ENCODE measurements at places on chromosomes 16 and 17.

DNA sequence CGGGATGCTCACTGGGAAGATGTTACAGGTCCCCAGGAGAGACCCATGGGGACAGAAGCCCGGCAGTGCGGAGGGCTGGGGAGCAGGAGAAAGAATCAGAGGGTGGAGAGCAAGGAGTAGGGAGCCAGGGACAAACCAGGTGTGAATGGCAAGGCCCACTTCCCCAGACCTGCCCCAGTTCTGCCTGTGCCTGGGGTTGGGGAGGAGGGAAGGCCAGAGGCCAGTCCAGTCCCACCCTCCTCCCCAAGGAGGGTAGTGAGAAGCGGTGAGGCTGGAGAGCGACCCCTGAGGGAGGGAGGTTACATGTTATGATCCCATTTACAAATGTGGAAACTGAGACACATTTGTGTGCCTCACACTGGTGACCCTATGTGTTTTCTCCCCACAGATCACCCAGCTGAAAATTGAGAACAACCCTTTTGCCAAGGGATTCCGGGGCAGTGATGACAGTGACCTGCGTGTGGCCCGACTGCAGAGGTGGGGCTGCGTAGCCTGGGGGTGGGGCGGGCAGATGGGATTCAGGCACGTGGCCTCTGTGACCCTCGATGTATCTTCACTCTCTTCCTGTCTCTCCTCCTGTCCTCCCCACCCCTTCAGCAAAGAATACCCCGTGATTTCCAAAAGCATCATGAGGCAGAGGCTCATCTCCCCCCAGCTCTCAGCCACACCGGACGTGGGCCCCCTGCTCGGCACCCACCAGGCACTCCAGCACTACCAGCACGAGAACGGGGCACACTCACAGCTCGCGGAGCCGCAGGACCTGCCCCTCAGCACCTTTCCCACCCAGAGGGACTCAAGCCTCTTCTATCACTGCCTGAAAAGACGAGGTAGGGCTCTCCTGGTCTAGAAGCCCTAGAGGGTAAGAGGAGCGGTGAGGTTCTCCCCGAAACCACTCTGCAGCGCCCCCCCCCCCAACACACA lies 27.5 kb downstream of the TBX4 start:
- DNase-seq, result no peak

DNA sequence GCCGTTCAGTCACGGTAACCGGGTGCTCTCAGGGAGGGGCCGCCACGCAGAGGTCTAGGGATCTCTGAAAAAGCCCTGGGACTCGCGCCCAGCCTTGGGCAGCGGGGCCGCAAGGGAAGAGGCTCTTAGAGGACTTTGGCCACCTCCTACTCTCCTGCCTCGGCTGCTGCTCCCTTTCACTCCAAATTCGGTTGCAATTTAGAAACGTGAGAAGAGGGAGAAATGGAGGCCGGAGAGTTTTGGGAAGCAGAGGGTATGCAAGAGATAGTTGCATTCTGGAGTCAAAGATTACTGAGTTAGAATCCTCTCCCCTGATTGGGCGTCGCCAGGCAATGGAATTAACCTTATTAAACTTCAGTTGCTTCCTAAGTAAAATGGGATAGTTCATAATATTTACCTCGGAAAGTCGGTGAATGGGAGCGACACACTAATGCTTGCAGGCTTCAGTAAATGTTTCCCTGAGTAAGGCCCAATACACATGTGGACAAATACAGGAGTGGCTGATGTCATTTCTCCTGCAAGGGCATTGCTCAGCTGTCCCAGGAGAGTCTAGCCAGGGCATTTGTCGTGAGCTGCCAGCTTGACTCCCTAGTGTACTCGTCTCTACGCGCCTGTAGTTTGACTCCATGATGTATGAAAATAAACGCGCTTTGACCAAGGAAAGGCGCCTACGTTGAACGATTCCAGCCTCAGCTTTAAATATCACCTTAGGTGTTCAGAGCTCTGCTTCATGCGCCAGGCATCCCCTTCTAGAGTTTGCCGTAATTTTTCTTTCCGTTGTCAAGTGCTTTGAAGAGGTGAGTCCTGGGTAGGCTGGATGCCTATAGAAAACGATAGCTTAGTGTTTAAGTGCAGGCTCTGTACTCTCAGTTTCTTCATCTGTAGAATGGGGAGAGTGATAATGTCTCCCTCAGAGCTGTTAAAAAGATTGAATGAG lies 667 bp downstream of the OGFOD1 start:
- DNase-seq, result no peak

GRCh38 chr17:77327181-77327565 lies 186.4 kb downstream of the SEC14L1 start:
- no peak for DNase-seq

DNA sequence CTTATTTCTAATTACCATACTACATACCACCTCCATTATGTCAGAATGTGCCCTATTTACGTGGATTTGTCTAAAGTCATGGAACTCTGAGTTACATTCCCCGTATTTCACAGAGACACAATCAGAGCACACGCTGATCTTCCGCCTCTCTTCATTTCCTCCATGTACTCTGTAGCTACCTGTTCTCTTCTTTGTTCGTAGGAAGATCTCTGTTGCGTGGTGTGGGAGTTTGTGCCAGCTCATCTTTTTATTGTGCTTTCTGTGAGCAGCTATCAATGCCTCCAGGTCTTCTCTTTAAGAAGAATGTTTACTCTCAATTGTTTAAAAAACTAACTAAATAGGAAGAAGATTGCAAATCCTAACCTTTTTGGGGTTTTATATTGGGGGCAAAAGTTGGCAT lies 26.9 kb downstream of the NLRC5 start:
- no peak for DNase-seq

GRCh38 chr17:35763767-35764122 lies 3.1 kb downstream of the C17orf50 start:
- no peak for DNase-seq

GRCh38 chr16:88686439-88687253 lies at the start of gene SNAI3:
Gene SNAI3, minus strand, starts transcription at chr16:88686507. Its CDS starts 101 bp downstream, at chr16:88686406.
- DNase-seq, result peak; percentile 80

- DNase-seq, result no peak
Measured at GRCh38 chr16:51409001-51409675, 258.1 kb upstream of the SALL1 start.

DNA sequence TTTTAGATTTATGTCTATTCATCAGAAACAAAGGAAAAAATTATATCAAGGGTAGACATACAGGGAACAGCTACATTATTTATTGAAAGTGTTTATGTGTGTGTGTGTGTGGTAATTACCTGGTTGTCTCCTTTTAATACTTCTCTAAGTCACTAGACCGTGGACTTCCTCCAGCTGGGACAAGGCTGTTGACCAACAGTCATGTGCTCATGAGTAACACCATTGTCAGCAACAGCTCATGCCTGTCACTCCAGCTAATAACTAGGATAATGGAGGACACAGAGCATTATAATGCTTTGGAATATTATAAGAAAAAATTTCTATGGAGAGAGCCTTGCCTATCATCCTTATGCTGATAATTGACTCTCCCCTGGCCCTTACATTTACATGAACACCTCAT lies 125.3 kb upstream of the SALL1 start:
- DNase-seq, result no peak

DNA sequence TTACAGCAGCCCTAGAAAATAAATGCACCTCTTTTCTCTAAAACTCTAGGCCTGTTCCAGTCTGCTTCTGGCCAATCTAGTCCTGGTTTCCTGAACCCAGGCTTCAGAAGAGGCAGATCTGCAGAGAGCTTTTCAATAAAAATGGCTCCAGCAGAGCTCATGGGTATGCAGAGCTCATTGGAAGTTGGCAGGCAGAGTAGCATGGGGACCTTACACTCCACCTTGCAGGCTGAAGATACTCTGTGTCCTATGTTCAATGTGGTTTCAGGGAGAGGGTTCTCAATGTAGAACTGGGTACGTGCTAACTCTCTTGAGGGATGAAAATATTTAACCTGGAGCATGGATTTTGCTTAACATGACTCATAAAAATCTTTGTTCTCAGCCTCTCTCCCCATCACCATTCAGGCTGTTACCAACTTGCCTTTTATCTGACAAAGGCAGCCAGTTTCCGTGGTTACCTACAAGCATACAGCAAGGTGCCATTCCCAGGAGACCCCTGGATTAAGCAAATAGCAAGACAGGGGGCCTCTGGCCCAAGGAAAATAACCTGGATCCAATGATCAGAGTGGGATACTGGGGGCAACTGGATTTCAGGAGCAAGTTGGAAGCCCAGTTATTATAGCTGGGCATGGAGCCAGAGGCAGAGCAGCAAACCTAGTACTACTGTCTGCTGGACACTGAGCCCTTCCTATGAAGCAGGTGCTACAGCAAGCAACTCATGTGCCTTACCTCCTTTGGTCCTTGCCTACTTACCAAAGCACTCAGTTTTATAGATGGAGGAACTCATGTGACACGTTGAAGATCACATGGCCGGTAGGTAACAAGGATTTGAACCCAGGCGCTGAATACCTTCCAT lies 98.2 kb upstream of the DHX40 start:
- DNase-seq, result no peak

GRCh38 chr17:51645056-51645455 lies 384.7 kb downstream of the UTP18 start:
- DNase-seq, result no peak

DNA sequence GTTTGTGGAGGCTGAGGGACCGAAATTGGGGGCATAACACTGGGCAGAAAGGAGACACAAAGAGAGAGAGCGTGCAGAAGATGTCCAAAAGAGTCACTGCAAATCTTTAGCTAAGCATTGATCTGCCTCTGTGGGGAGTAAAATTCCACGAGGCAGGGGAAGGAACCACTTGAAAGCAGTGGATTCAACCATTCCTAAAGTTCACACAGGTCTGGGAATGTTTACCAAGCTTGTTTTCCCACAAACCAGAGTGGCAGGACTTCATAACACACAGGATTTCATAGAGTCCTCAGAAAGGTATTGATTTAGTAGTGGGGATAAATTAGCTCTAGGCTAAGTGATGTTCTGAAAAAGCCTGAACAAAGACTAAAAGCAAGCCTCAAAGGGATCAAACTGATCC lies 66.1 kb upstream of the RPL38 start:
- DNase-seq, result no peak

GRCh38 chr17:50725769-50726655 lies 6.6 kb downstream of the LUC7L3 start:
- no peak for DNase-seq

DNA sequence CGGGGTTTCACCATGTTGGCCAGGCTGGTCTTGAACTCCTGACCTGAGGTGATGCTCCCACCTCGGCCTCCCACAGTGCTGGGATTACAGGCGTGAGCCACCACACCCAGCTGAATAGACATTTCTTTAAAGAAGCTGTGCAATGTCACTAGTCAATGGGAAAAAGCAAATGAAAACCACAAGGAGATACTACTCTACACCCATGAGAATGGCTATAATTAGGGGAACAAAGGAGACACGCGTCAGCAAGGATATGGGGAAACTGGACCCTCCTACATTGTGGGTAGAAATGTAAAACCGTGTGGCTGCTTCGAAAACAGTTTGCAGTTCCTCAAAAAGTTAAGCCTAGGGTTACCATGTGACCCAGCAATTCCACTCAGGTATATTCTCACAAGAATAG lies 103.4 kb downstream of the VPS53 start:
- no peak for DNase-seq

DNA sequence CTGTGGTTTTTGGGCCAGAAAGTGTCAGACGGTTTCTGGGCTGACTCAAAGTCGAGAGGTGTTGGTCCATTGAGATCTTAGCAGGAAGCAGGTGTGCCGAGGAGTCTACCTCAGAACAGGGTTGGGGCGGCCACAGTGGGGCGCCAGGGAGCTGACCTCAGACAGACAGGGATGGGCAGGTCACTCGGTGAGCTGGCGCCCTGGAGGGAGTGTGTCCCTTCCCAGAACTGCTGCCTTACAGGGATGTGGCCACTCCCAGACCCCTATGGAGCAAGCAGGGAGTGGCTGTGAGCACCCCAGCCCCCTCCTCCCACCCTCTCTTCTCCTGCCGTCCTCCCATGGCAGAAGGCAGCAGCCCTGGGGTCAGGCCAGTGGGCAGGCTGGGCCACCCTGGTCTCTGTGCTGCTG lies 14.0 kb upstream of the DPEP1 start:
- DNase-seq, result no peak

DNA sequence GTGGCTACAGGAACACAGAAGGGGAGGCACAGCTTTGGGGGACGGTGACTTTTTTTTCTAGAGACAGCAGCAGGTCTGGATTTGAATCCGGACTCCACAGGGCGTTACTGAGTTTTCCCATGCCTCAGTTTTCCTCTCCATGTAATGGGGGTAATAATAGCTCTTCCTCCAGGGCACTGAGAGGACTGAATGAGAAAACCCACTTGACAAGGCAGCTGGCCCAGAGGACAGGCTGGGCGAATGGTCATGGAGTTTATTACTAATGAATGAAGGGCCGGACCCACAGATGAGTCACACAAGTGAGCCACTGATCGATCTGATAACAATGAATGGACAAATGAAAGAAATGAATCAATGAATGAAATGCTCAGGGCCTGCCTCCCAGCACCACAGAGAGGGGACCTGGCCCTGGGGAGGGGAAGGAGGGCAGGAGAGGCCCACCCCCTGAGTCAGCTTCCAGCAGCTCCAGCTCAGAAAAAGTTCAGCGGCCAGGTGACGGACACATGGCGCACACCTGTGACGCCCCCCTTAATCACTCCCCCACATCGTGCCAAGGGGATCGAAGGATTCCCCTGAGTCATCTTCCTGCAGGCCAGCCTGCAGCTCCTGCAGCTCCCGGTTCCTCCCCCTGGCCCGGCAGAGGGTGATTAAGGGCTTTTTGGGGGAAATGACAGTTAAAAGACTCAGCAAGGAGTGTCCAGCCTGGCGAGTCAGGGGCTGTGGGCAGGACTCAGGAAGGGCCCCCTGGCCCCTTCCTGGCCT lies 54.3 kb downstream of the SOCS1 start:
- no peak for DNase-seq

DNA sequence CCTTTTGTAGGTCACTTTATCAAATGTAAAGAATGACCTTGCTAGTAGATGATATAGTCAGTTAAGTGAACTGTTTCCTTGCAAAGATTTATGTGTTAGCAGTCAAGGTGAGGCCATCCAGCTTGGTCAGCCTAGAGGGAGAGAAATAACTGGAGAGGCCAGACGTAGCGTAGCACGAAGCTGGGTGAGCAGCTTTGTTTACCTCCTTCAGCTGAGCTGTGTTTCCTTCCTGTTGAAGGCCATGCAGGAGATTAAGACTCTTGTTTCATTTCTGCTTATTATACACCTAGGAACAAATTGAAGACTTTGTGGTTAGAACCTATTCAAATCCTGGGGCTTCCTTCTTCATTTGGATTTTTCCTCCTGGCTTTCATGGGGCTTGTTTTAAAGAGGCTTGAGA lies 267.1 kb downstream of the PHKB start:
- no peak for DNase-seq

- no peak for DNase-seq
Measured at GRCh38 chr16:56316545-56316944, 108.8 kb downstream of the AMFR start.

Measured in activated CD4-positive, alpha-beta T cell treated with anti-CD3 and anti-CD28 coated beads for 24 hours (primary cell).